ENCODE measurements at places on chromosomes 5 and 9.

DNA sequence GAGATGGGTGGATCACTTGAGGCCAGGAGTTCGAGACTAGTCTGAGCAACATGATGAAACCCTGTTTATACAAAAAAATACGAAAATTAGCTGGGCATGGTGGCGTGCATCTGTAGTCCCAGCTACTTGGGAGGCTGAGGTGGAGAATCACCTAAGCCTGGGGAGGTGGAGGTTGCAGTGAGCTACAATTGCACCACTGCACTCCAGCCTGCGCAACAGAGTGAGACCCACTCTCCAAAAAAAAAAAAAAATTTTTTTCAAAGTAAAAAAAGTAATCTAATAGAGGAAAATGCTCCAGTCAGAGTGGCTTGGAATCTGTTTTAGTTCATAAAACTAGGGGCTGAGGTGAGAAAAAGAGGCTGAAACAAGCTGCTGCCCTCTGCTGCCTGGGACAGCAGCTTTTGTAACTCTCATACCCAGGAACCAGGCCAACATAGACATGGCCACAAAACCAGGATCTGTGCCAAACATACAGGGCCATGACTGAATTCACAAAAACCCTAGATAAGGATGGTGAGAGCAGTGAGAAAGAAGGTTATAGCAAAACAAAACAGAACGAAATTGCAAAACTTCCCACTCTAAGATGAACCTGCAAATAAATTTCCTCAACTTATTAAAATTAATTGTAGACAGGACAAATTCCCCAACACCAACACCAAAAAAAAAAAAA is 13.1 kb upstream of the DCAF12 start:
- DNase-seq, result no peak

- DNase-seq, result no peak
These were observed 218.6 kb downstream of the SEMA6A start for GRCh38 chr5:116355819-116356601.

DNA sequence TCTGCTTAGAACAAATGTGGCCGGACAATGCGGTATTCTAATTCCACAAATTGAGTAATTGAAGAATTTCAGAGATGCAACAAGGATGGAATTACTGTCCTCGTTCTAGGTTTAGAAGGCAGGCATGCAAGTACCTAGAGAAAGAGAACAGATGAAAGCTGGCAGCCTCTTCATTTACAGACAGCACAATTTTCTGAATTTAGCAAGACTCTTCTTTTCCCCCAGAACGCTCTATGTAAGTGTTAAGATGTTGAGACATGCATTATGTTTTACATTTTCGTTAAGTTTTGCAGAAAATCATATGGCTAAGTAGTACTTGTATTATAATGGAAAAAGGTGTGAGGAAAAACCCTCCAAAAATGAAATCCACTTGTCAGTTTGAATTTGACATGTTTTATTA is 259.5 kb upstream of the ARRDC3 start:
- DNase-seq, result no peak

DNA sequence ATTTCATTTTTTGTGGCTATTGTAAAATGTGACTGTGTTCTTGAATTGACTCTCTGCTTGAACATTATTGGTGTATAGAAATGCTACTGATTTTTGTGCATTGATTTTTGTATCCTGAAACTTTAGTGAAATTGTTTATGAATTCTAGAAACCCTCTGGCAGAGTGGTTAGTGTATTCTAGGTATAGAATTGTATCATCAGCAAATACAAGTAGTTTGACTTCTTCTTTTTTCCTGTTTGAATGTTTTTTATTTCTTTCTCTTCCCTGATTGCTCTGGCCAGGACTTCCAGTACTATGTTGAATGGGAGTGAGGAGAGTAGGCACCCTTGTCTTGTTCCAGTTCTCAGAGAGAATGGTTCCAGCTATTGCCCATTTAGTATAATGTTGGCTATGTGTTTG is 88.8 kb upstream of the HMHB1 start:
- no peak for DNase-seq

GRCh38 chr5:101153526-101153925 is 250.4 kb upstream of the ST8SIA4 start:
- DNase-seq, result no peak

- DNase-seq, result no peak
These were observed 21.9 kb upstream of the TRIM52 start for GRCh38 chr5:181282874-181283273.

DNA sequence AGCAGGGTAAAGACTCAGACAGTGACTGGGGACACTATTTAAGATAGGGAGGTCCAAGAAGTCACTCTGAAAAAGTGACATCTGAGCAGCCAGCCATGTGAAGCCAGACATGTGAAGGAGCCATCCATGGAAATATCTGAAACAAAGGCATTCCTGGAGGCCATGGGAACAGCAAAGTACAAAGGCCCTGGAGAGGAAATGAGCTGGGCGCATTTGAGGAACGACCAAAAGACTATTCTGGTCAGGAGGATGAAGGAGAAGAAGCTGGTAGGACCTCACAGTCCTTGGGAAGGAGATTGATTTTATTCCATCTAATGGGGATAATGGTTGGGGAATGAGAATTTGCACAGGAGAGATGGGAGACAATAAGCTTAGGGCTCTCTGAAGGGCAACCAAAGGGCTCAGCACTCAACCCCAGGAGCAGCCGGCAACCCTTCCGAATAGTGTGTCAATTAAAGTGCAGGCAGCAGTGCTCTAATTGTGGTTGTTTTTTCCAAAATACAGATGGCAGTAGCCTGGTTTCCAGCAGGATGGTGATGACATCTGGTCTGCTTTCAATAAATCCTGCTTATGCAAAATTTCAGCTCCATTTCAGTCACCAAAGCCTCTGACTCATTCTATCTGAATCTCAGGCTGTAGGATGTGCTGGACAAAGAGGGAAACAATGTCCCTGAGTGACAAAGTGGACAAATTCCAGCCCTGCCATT is 26.7 kb downstream of the FOXI1 start:
- no peak for DNase-seq

- DNase-seq, result no peak
These were observed 9.2 kb downstream of the ABLIM3 start for GRCh38 chr5:149150457-149150856.

DNA sequence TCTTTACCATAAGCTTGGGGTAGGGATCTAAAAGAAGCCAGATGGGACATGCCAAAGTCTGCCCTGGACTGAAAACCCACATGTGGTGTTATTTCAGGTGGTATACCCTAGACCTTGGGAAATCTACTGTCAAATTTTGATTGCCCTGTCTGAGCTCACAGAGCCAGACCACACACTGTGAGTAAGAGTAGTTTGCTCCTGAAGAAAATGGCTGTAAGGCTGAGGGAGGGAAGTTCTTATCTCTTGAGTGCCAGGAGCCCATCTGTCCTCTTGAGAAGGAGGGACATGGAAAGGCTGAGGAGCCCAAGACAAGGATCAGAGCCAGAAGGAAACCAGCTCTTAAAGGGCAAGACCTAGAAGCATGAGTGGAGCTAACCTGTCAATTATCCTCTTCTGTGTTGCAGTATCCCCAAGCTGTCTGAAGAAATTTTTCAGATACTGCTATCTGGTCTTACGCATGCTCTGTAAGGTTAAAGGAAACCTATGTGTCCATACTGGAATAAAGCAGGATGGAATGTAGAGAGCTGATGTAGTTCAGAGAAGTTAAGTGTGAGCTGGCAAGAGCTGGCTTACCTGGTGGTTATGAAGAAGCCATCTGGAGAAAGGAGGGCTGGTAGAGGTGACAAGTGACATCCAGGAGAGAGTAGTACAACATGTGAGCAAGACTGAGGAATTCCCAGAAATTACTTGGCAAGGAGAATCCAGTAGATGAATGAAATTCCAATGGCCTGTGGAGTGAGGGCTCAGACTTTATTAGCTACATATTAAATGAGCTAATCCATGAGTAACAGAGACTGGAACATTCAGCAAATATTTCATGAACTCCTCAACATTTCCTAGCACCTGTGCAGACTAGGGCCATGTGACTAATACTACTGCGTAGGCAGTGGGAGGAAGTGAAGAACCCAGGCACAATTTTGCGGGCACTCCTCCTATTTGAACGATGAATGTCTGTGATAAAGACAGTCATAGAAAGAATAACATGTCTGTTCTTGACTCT is 389.1 kb upstream of the KIF2A start:
- DNase-seq, result no peak

- no peak for DNase-seq
These were observed 12.3 kb downstream of the MED10 start for GRCh38 chr5:6365977-6366590.

GRCh38 chr5:127060470-127060985 is 12.8 kb downstream of the C5orf63 start:
- DNase-seq, result no peak

DNA sequence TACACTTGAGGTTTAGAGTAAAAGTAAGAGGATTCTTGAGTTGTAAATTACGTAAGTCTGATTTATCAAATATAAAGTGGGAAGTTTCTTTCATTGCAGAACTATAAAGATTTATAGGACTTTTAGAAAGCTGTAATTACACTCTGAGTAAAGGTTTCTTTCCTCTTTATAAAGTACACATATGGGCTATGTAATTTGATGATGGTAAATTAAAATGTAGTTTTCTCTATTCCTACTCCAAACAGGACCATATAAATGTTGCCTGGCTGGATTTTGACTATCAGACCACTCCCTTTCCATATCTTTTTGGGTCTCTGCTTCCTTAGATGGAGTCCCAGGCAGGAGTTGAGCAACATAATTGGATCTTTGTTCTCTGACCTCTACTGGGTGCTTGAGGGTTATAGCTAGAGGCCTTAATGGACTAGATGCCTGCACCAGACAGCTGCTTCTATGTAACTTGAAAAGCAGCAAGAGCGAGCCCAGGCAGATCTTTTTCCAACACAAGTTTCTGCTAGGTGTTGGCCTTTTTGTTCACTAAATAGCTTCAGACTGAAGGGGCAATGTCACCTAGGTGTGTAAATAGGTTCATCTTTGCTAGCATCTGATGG is 11.4 kb upstream of the TEX48 start:
- DNase-seq, result no peak

DNA sequence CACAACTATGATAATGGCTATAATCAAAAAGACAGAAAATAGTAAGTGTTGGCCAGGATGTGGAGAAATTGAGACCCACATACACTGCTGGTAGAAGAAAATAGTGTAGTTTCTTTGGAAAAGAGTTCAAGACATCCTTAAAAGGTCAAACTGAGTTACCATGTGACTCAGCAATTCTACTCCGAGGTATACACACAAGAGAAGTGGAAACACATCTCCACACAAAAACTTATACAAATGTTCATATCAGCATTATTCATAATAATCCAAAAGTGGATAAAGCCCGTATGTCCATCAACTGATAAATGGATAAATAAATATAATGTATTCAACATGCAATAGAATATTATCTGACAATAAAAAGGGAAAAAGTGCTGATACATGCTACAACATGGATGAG is 532.2 kb downstream of the NR2F1-AS1 start:
- no peak for DNase-seq

- DNase-seq, result no peak
These were observed 108.6 kb downstream of the TRIO start for GRCh38 chr5:14251733-14252132.

DNA sequence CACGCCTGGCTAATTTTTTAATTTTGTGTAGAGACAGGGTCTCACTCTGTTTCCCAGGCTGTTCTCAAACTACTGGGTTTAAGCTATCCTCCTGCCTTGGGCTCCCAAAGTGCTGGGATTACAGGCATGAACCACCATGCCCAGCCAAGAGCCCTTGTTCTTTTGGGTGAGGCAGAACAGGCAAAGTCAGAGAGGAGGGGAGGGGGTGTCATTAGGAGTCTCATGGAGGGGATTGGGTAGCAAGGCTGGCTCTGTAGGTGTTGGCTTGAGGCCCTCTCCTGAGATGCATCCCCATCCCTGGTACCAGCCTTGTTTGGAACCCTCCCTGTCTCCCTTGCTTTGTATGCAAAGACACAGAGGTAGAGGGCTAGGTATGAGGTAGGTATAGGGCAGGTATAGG is 24.1 kb downstream of the GSN start:
- no peak for DNase-seq

GRCh38 chr5:25481463-25481862 is 836.7 kb upstream of the CDH10 start:
- DNase-seq, result no peak
